ENCODE measurements at places on chromosomes 1 and 21.

DNA sequence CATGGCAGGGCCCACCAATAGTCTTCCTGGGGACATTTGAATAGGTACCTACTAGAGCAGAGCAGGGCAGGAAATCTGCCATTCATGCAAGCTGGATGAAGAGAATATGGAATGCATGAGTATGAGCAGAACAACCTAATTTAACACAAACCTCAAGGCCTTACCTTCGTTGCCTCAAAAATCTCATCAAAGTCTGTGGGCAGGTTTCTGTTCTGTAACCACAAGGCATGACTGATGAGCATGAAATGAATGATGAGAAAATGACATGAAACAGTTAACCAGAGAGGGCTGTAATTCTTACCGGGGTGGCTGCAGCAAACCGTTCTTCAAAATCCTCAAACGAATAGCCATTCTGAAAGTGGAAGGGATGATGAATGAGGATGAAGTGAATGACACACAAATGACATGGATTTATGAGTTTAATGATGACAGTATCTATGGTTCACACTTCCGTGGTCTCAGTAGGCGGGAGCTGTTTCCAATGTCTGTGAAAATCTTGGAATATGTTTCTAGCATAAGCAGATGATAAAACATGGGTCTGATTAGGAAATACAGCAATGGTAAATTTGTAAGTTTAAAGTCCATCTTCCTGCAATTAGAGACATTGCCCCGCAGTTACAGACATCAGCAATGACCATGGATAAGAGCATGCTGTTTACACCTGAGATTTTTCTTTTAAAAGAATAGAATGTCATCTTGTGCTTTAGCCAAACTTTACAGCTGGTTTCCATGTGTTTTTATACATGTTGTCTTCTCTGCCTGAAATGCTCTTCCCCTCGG lies 67.6 kb upstream of the C8B start:
- no peak for DNase-seq

DNA sequence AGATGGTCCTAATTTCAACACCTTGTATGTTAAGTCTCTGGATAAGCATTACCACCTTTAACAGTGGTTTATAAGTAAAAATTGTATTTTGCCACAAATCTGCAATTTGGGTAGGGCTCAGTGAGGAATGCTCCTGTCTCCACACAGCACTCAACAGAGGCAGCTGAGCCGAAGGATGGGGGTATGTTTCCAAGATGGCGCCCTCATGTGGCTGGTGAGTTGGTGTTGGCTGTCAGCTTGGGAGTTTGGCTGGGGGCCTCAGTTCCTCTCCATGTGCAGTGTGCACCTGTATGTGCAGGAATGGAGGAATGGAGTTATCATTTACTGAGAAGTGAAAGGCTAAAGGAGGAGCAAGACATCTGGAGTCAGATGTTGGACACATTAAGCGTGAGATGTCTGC lies 136.8 kb downstream of the GABPA start:
- DNase-seq = no peak

GRCh38 chr1:99590578-99591209 lies 55.2 kb upstream of the PALMD start:
- DNase-seq = no peak

DNA sequence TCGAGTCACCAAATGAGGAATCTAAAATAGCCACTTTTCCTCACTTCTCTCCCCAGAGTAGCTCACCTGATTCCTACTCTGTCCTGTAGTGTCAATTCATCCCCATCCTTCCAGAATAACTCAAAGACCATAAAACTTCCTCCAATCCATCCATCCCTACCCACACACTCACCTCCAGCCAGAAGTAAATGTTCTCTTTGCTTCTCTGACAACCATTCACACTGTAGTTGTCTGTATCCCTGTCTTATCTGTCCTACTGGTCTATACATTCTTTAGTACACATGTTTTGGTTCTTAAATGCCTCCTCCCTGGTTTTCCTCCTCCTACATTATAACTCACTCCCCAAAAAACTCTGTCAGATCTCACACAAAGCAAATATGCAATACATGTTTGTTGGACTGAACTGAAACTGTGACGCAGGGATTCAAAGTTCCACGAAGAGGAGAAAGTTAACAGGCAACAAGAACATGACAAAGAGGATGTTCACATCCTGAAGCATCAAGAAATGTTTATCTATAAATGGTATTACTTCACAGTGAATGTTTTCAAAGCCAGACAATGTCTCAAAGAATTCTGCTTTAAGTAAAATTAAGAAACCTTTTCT lies 11.0 kb downstream of the TP53BP2 start:
- DNase-seq = peak; percentile 11

GRCh38 chr1:29756498-29756897 lies 520.2 kb downstream of the PTPRU start:
- no peak for DNase-seq

GRCh38 chr1:111323231-111323630 lies 32.6 kb downstream of the CHIA start:
- no peak for DNase-seq

DNA sequence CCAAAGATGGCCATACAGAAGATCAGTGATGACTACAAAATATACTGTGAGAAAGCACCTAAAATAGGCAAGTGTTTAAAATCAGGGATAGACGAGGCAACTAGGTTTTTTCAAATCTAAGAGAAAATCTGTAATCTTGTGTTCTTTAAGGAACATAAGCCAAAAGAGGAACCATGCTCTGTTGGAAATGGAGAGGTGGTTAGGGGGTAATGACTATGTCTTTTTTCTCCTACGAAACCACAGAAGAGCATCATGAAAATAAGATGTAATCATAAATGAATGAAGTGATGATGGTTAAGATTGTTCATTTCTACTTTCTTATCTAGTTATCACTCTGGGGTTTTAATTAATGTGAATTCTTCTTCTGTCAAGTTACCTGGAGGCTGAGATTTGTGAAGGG lies 43.1 kb downstream of the RGSL1 start:
- DNase-seq = no peak

GRCh38 chr1:154999571-155000410 lies 2.8 kb upstream of the ZBTB7B start:
- DNase-seq = peak; percentile 59

DNA sequence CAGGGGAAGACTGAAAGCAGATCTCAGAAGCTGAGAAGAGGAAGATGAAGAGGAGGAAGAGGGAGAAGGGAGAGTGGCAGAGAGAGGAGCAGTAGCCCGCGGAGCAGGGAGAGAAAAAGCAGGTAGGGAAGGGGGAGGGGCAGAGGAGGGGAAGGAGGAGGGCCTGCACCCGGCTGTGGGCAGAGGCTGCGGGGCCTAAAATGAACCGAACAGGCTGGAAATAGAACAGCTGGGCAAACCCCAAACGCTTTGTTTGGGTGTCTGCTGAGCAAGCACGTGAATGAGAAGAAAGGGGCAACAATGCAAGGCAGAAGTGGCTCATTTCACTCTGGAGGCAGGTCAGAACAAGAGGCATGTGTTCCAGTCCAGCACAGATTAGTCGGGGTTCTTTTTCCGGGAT lies 33.5 kb downstream of the KCNC4 start:
- no peak for DNase-seq

DNA sequence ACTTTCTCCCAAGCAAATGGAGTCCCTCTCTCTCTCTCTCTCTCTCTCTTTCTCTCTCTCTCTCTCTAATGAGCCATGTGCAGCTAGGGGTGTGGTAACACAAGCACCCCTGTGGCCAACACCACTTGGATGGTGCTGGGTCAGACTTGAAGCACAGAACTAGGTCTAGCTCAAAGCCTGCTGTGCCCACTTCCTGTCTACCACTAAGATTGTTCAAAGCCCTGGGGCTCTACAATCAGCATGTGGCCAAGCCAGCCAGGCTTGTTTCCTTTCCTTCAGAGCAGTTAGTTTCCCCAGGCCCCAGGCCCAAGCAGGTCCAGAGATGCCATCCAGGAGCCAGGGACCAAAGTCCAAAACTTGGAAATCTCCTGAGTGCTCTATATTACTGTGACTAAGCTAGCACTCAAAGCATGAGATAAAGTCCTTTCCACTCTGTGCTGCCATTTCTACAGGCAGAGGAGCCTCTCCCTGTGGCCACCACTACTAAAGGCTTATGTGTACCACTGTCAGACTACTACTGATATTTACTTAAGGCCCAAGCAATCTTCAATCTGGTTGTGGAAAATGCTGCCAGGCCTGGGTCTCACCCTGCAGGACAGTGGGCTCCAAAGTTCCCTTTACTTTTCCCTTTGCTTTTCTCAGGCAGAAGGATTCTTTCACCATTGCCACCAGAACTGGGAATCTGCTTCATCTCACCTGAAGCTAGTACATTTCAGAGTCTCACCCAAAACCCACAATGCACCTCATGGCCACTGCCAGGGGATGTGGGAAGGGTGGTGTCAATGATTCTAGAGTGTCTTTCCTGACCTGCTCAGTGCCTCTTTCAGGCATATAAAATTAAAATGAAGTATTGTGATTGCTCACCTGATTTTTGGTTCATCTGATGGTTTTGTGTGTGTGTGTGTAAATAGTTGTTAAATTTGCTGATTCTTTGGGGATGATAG lies 999.5 kb downstream of the NCAM2 start:
- no peak for DNase-seq

DNA sequence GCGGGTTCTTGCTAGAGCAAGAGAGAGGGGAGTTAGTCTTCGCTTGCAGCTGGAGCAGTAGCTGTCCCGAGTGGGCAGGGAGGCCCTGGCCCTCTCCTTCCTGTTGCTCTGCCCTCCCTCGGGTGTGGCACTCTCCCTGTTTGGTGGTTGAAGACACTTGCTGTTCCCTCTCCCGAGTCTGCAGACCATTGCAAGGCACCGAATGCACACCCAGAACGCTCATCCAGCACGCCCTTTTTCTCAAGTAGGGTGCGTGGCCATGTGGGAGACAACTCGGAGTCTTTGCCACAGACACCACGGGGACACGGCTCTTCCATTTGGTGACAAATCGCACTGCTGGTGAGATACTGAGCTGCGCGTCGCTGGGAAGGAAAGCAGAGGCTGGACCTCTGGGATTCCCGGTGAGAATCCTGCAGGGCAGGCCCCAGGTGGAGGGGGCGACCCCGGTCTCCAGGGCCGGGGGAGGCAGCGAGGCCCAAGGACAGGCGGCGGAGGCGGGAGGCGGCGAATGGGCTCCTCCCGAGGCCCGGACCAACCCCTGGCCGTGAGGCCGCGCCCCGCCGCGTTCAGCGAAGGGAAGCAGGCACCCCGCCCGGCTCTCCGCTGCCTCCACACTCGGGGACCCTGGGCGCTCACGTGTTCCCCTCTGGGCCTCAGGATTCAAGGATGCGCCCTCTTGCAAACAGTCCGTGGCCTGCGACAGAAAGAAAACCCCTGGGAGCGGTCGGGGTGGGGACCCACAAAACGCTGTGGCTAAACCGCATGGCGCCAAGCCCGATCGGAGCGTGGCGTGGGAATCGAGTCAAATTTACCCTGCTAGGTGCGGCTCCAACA lies 10.4 kb upstream of the TMEM200B start:
- no peak for DNase-seq

DNA sequence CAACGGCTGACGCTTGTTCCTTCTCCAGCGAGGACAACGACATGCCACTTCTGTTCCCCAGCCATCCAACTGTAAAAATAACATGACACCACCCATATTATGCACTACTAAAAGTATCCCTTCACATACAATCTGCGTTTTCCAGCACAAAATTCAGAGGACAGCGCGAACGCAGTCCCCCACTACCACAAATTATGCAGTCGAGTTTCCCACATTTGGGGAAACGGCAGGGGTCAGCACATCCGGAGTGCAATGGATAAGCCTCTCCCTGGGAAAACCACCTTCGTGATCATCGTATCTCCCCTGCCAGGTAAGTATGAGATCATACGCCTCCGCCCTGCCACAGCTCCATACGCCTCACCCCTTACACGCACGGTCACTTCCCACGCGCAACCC lies 120.9 kb downstream of the PPIAL4G start:
- DNase-seq = no peak

GRCh38 chr1:175013445-175013844 lies 9.8 kb downstream of the MRPS14 start:
- DNase-seq = no peak

DNA sequence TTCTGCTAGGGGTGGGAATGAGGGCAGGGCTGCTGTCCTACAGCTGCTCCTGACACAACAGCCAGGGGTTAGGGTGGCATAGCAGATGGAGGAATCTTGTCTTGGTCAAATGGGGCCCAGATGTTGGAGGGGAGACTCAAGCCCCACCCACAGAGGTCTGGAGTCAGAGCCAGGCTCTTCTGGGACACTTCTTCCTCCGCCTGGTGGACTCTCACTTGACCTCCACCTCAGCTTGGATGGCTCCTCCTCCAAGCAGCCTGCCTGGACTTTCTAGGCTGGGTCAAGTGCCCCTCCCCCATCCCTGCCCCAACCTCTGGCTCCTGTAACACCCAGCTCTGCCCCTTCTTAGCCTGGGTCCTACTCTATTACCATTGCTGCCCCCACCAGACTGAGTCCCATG lies 35.5 kb downstream of the EPHA2 start:
- DNase-seq = no peak

- no peak for DNase-seq
These were observed 51.5 kb downstream of the PRDM2 start for GRCh38 chr1:13751458-13751871.

DNA sequence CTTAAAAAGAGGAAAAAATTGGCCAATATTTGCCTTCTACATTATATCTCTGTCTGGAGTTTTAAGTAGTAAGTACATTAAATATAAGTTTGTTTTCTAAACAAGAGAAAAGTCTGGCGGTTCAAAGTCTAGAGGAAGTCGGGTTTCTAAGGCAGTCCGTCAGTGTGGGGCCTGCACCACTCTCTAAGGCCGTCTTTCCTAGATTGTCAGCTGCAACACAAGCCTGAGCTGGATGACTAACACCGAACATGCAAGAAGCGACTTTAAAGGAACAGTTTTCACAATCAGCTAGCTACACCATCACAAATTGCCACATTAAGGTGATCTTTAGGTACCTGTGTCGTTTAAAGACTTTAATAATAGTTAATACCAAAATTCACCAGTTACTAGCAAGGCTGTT lies 19.6 kb downstream of the CCSAP start:
- DNase-seq = no peak

DNA sequence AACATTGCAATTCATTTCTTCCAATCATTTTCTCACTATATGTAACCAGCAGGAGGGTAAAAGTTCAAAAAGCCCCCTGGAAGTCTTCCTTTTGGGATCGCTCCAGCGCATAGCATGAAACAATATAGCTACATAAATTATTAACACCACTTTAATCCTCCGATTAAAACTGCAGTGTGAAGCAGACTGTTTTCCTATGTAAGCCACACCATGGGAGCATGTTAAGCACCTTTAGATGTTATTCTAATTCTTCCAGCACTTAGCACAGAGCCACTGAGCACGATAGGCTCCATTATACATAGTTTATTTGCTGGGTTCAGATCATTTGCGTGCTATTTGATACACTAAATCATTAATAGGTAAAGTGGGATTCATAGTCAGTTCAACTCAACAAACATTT lies 18.4 kb upstream of the GADD45A start:
- no peak for DNase-seq

- no peak for DNase-seq
These were observed 481.1 kb upstream of the PTBP2 start for GRCh38 chr1:96240438-96240837.

- DNase-seq = no peak
These were observed 119.3 kb downstream of the SYT2 start for GRCh38 chr1:202590975-202591411.

- no peak for DNase-seq
These were observed 72.3 kb downstream of the MAP10 start for GRCh38 chr1:232877365-232878028.

GRCh38 chr1:229273507-229274232 lies 2.8 kb downstream of the RAB4A start:
- DNase-seq = no peak

- no peak for DNase-seq
These were observed 61.4 kb downstream of the CLIC6 start for GRCh38 chr21:34730194-34730593.
